ENCODE measurements at places on chromosomes 7 and 10.

DNA sequence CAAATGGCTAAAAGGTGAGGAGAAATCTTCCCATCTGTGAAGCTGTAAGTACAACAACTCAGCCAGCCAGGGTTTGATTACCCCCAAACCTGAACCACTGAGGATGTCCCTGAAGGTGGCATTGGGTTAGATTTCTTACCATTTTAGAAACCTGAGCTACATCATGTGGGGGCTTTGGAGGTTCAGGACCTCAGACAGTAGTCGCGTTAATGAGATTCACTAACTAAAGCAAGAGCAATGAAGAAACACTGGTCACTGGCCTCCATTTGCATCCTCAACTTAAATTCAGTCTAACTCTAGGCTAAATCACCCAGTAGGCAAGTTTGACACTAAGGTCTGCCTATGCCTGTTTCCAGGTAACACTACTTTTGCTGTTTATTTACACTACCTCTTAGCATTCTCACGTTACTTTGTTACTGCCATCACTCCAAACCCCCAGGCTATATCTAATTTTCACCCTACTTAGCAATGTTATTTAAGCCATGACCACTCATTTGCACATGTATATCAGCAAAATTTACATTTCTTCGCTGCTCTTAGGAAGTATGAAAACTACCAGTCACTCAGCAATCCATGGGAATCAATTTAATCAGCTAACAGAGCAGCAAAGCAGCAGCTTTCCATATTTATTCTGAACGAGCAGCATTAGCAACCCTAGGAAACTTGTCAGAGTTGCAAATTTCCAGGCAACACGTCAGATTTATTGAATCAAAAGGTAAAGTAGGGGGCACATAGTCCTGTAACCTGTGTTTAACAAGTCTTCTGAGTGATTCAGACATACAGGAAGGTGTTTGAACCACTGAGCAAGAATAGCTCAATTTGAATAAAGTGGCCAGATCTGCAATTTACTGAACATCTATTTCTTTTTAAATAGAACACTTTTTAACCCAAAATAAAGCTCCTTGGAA, 788.4 kb upstream of the SORCS1 start:
- DNase-seq: no peak

DNA sequence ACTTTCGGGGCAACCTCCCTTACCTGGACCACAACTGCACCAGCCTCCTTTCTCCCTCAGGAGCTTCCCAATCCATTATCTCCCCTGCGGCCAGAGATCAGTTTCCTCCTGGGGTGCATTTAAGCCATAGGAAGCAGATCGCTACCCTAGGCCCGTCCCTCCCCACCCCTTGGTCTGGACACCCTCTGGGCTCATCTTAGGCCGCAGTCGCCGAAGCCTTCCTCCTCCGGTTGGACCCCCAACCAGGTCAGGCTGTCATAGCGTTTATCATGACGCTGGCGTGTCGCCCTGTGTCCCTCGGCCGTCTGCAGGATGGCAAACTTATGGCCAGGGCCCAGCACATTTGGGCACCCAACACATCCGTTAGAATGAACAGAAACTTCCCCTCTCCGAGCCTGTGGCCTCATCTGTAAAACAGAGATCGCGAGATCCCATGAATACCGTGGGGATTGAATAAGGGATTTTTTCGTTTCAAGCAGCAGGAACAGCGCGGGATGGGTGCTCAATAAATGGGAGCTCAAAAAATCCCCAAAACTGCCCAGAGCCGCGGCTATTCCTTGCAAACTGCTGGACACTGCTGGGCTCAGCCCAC, 669 bp upstream of the AP5Z1 start:
- peak; percentile 87 for DNase-seq

DNA sequence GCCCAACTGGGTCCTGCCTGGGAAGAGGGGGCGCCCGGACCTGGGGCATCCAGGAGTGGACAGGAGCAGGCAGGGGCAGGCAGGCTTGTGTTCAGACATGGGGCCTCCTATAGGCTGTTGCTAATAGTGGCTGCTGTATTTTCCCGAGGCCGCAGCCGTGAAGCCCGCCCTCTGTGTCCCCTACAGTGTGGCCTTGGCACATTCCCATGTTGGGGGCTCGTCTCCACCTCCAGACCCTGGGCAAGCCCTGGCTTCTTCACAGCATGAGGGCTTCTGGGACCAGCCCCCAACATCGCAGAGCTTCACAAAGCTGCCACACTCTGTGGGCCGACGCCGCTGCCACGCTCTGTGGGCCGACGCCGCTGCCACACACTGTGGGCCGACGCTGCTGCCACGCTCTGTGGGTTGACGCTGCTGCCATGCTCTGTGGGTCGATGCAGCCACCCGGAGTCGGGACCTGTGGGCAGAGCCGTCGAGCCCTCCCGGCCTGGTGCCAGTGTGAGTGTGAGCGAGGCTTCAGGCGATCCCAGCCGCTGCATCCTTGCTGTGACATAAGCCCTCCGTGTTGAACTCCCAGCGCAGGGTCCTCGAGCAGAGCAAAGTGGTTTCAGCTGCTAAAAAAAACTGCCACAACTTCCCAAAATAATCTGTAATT, 109.0 kb downstream of the INPP5A start:
- no peak for DNase-seq

DNA sequence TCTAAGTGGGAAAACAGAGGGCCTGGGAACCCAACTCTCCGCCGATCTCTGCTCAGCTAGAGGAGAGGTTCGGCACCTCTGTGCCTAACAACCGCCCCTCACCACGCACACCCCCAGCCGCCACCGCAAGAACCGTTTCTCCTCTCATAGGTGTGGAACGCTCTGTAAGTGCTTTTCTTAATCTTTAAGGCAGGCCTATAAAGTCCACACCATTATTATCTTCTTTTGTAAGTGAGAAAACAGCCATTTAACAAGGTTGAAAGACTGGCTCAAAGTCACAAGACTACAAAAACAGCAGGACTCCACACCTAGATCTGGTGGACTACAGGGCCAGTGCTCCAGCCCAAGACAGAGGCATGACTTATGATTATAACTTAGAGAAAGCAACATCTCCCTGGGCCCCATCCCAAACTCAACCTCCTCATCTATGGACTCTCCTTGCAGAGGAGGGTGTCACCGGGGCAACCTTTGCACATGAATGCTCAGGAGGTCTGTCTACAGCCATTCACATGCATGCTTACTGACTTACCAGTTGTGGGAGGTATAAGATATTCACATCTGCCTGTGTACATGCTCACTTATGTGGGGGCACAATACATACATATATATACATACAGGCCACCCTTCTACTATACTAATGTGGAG, 7.9 kb upstream of the NKX2-3 start:
- DNase-seq: no peak

DNA sequence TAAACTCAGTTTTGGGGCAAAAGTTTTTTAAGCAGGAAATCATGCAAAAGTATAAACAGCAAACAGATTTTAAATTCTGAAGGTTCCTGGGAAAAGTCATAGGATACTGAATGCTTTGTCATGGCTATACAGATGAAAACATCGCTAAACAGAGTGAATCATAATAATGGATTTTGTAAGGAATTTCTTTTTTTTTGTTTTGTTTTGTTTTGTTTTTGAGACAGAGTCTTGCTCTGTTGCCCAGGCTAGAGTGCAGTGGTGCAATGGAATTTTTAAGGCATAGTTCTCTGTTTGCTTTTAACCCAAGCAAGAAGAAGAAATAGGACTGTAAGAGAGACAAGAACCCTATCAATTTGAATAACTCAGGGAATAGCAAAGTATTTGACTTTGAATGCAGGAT, 285.3 kb downstream of the NRG3 start:
- DNase-seq: no peak

DNA sequence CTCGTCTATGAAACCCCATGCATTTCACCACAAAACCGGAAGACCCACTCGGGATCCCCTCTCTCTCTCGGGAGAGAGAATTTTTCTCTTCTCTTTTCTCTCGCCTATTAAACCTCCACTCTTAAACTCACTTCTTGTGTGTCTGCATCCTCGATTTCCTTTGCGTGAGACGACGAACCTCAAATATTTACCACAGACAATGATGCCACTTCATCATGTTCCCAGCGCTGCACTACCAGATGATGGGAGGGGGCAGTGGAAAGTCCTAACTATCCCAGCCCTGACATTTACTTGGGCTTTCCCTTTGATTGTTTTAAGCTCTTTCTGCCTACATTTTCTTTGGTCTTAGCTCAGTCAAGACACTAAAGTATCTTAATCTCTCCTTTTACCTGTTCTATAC, 906.7 kb downstream of the GRID1 start:
- DNase-seq: no peak

GRCh38 chr7:12942609-12943008, 255.2 kb downstream of the ARL4A start:
- no peak for DNase-seq

DNA sequence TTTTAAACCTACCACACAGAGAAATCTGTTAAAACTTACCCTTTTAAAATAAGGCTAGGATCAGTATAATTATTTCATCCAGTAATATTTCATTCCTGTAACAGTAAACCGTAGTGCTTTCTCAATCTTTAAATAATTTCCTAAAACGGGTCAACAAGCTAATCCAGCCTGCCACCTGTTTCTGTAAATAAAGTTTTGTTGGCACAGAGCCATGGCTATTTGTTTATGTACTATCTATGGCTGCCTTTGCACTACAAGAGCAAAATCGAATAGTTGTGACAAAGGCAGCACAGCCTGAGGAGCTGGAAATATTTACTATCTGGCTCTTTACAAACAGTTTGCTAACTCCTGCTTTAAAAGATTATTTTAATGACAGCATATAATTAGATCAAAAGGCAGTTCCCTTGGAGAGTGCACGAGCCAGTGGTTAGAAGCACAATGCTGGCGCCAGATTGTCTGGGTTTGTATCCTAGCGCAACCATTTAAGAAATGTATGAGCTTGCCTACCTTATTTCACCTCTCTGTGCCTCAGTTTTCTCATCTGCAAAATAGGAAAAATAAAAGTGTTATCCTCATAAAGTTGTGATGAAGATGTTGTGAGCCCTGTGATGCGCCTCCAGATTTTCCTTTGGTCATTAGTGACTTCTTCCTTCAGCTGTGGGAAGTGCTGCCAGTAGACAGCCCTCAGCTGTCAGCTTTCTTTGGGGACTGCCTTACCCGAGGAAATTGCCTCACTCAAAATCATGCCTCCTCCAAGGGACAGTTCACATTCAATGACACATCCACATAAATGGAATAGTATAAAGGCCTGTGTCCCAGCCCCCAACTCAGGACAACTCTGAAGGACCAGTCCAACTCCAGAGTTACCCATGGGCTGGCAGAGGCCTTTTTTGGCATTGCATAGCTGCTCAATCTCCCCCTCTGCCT, 11.8 kb upstream of the MIOS start:
- DNase-seq: no peak

- peak; percentile 7 for DNase-seq
These were observed 163.4 kb downstream of the RAPGEF5 start for GRCh38 chr7:22193450-22193983.

DNA sequence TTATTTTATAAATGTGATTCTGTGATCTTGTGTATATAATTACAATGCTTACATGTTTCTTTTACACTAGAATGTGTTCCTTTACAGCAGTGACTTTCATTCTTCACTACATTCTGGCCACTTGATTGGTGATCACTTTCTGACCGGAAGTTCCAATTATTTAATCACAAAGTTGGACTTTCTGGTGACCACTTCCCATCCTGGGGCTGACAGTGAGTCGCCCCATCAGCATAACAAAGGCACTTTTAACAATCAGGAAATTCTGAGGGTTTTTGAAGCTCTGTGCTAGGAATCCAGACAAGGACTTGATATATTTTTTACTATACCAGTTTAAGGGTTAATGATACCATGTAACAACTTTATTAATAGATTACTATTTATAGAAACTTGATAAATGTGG, 282.3 kb upstream of the KAT6B start:
- DNase-seq: peak; percentile 2

GRCh38 chr10:89382757-89383156, 4.9 kb downstream of the IFIT1B start:
- DNase-seq: no peak

DNA sequence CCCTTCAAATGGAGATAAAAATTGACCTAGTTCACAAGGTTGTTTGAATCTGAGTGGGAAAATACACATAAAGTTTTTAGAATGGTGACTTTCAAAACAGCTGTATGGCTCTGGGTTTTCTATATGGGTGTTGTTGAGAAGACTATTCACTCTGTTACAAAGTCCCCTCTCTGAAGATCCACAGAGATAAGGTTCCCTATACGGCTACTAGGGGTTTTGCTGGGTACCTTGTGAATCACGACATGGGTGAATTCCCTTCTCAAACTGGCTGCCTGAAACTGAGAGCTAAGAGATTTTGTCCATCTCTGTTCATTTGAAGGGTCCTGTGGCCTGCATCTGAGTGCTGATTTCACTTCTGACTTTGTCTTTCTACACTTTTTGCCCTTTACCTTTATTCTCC, 11.8 kb upstream of the SLC13A1 start:
- DNase-seq: no peak

DNA sequence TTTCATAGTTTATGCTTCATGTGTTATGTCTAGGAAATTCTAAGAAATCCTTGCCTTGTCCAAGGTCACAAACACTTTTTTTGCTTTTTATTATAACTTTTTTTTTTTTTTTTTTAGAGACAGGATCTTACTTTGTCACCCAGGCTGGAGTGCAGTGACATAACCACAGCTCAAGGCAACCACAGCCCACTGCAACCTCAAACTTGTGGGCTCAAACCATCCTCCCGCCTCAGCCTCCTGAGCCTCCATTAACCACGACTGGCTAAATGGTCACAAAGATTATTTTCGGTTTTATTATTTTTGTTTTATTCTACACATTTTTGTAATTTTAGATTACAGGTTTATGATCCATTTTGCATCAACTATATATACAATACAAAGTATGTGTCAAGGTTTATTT, 7.1 kb upstream of the FAM204A start:
- no peak for DNase-seq

DNA sequence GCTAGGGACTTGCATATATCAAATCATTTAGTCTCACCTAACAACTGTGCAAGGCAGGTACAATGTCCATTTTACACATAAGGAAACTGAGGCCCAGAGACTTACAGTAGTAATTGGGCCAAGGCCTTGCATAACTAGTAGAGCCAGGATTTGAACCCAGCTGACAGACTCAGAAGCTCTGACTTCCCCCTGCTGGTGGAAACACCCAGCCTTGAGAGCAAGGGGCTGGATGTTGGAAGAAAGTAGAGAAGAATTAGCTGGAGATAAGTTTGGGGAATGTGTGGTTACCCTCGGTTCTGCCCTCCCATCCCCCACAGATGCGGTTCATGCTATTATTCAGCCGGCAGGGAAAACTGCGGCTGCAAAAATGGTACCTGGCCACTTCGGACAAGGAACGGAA, 2.0 kb downstream of the AP1S1 start:
- no peak for DNase-seq

- no peak for DNase-seq
These were observed 120.1 kb upstream of the TEX47 start for GRCh38 chr7:88915615-88916014.
